ENCODE measurements at places on chromosomes 11 and 22. TPM values are rescaled to one million over a fixed set of nuclear protein-coding genes. Genes with fewer than 3 reads are reported as not detected.

- peak; percentile 37 for DNase-seq
- H3K27me3 ChIP-seq = no peaks in the 10 kb centered on the region
- H3K27ac ChIP-seq = no peak overlapping the region
- no peak overlapping the region for H3K4me3 ChIP-seq
- no peaks in the 10 kb centered on the region for H3K36me3 ChIP-seq
Observed at GRCh38 chr11:76371170-76371569, 9.8 kb downstream of the THAP12 start.

DNA sequence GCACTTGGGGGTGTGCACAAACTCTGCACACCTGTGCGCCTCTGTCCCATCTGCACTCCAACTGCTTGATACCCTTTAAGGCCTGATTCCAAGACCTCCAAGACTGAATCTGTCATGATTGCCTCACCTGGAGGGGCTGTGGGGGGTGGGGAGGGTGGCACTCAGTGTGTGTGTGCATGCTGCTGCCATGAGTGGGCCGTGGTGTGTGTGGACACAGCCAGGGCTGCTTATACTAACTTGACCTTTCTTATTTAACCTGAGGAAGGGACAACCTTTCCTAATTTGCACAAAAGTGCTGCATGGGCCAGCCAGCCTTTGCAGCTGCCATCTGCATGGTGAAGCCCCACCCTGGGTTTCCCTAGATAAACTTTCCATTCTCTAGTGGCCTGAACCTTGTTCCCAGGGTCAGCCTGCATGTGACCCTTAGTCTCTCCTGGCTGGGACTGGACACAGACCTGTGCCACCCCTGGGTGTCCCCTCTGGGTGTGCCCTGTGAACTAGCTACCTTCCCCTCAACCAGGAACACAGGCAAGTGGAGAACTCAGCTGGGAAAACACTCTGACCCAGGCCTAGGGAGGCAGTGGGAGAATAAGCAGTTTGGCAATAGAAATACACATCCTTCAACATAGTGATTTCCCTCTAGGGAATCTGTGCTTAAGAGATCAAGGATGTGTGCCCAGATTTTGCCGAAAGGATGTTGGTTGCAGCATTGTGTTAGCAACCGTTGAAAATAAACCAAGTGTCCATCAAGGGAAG lies 45.4 kb upstream of the DKK3 start:
- H3K27me3 ChIP-seq = no peaks in the 10 kb centered on the region
- H3K27ac ChIP-seq = no peak overlapping the region
- H3K36me3 ChIP-seq = no peaks in the 10 kb centered on the region
- no peak overlapping the region for H3K4me3 ChIP-seq
- no peaks in the 10 kb centered on the region for H3K4me1 ChIP-seq

DNA sequence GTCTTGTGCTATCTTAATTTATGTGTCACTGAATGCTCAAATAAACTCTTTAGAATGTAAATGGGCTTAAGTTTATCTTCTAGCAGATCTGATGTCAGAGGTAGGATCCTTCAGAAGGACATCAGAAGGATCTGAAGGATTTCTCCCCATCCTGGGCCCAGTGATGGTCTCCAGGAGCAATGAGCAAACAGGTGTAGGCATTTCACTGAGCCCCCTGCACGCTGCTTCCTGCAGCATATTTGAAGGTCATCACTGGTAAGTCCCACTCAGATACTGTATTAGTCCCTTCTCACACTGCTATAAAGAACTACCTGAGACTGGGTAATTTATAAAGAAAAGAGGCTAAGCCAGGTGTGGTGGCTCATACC lies 4.5 kb downstream of the GSTP1 start:
- peaks cover 8% of the 10 kb centered on the region for H3K36me3 ChIP-seq
- H3K27ac ChIP-seq = peak overlapping the region; percentile 64
- peaks cover 45% of the 10 kb centered on the region for H3K4me1 ChIP-seq
- DNase-seq = no peak
- H3K27me3 ChIP-seq = no peaks in the 10 kb centered on the region
- 0 out of 2 replicates have a peak overlapping the region, but pooled peaks have one; percentile 43 for H3K4me3 ChIP-seq

- no peaks in the 10 kb centered on the region for H3K36me3 ChIP-seq
- peaks cover 3% of the 10 kb centered on the region for H3K4me1 ChIP-seq
- no peaks in the 10 kb centered on the region for H3K27me3 ChIP-seq
- no peak for DNase-seq
- H3K4me3 ChIP-seq = no peak overlapping the region
- H3K27ac ChIP-seq = no peak overlapping the region
Observed at GRCh38 chr22:17266251-17266971, 47.2 kb upstream of the ADA2 start.

DNA sequence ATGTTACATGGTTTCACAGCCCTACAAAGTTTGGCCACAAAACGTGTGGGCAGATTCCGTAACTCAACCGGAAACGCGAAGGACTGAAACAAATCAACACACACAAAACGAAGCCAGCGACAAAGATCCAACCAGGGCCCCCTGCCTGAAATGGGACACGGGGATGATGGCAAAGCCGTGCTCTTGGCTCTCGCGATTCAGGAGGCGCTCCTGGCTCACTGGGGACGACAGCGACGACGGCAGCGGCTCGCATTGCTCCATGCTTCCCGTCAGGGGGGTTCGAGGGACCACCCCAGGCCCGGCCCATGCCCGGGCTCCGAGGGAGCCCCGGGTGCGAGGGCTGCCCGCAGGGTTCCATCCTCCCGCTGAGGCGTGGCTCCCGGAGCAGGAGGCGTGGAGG lies 4786.8 kb upstream of the OR11H1 start:
- no peak overlapping the region for H3K4me3 ChIP-seq
- H3K27ac ChIP-seq = no peak overlapping the region
- no peak for DNase-seq
- H3K27me3 ChIP-seq = no peaks in the 10 kb centered on the region
- H3K4me1 ChIP-seq = no peaks in the 10 kb centered on the region

DNA sequence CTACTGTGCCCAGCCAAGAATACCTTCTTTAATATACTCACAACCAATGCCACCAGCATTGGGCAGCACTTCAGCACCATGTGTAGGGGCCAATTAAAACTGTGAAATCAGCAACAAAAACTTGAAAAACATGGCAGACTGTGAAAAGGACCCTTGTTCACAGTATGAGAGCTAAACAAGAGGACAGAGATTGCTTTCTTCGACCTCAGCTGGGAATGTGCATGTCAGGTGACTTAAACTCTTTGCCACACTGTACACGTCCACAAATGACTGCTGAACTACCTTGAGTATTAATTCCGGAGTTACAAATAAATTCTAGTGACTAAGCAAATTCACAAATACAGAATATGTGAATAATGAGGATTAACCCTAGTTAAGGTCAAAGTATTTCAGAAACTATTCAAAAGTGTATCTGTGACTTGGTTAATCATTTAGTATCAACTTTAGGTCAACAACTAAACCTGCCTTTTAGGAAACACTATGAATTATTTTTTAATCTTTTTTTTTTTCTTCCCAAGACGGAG lies 33.0 kb downstream of the DDX6 start:
- DNase-seq = no peak
- no peaks in the 10 kb centered on the region for H3K27me3 ChIP-seq
- no peaks in the 10 kb centered on the region for H3K4me1 ChIP-seq
- peaks cover 7% of the 10 kb centered on the region for H3K36me3 ChIP-seq
- no peak overlapping the region for H3K27ac ChIP-seq
- no peak overlapping the region for H3K4me3 ChIP-seq

The ALDH3B2 gene
- not detected for total RNA-seq

The ENTHD1 gene
- 0.21 TPM for total RNA-seq

The SMC1B gene
- total RNA-seq = not detected

The MOV10L1 gene
- not detected for total RNA-seq

The GNG3 gene
- total RNA-seq = not detected

The UBE2L6 gene
- total RNA-seq = 128 TPM

All from GM12878 (cell line).